Non-pigmented ciliary epithelial cell (primary cell): ENCODE measurements at places on chromosomes 16 and 17.

DNA sequence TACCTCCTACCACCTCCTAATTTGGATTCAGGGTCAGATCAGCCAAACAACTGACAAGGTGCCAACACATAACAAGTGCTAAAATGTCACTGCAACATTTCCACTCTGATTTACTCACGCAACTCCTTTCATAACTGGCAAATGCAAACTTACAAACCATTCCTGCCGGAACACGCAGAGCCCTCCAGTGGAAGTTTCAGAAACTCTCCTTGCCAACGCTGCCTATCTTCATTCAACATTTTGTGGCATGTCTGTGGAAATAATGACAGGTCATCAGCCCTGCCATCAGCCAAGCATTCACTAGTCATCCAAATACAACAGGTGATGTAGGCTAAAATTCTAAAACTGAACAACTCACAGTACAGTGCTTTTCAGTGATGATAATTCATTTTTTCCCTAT is 37.7 kb upstream of the OR3A1 start:
- DNase-seq = no peak

DNA sequence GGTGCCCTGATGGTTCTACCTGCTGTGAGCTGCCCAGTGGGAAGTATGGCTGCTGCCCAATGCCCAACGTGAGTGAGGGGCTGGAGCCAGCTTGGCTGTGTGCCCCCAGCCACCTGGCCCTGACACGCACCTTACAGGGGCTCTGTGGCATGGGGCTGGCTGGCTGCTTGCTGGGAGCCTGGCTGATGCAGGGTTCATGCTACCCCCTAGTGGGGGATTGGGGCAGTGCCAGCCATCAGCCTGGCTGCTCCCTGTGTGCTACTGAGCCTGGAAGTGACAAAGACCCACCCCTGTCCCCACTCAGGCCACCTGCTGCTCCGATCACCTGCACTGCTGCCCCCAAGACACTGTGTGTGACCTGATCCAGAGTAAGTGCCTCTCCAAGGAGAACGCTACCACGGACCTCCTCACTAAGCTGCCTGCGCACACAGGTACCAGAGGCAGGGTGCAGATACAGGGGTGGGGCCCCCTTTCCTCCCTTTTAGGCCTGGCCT is 5.7 kb downstream of the GRN start:
- no peak for DNase-seq

- DNase-seq = no peak
Observed at GRCh38 chr16:78679546-78679945, 580.1 kb downstream of the WWOX start.

GRCh38 chr17:30290696-30291542 is 825 bp downstream of the BLMH start:
- DNase-seq = no peak

- DNase-seq = no peak
Observed at GRCh38 chr17:75552425-75553294, 27.2 kb downstream of the LLGL2 start.

DNA sequence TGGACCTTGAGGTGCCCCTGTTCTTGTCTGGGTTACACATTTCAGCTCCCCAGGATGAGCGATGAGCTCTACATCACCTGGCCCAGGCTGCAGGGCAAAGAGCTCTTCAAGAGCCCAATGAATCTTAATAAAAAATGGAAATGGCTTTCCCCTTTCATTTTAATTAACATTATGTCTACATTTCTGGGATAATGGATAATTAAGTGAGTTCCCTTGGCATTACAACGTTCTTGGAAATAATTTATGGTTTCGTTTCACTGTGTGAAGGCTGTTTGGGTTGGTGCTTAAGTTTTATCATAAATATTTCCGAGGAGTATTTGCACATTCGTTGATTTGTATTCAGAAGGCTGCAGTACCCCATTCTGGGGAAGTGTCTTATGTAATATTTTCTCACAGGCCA is 678.3 kb upstream of the EEF2KMT start:
- no peak for DNase-seq

- no peak for DNase-seq
Observed at GRCh38 chr17:82346342-82347300, 12.4 kb upstream of the TEX19 start.
